ENCODE measurements at places on chromosomes 16 and 17.

DNA sequence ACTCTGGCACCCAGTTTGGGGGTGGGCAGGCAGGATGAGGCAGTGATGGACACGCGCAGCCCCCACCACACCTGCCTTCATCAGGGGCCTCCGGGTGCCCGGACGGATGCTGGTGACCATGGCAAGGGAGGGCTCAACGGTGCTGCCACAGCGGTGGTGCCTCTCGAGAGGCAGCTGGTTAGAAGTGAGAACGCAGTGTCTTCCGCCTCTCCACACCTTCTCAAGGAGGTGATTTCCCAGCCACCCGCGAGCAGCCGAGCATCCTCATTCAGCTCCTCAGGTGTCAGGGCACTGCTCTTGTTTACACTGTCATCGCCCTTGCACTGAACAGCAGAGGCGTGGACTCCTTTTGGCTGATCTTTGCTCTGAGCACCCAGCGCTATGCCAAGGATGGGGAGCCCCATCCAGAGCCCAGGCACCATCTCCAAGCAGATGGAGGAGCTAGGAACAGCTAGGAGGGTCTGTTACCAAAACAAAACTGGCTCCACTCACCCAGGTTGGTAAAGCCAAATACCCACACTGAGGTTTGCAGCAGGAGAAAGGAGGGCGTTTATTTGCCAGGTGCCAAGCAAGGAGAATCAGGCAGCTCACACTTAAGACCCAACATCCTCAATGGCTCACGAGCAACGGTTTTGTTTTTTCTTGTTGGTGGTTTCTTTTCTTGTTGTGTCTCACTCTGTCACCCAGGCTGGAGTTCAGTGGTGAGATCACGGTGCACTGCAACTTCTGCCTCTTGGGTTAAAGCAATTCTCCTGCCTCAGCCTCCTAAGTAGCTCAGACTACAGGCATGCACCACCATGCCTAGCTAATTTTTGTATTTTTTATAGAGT lies 174.3 kb upstream of the TNRC6C start:
- peak; percentile 54 for DNase-seq

DNA sequence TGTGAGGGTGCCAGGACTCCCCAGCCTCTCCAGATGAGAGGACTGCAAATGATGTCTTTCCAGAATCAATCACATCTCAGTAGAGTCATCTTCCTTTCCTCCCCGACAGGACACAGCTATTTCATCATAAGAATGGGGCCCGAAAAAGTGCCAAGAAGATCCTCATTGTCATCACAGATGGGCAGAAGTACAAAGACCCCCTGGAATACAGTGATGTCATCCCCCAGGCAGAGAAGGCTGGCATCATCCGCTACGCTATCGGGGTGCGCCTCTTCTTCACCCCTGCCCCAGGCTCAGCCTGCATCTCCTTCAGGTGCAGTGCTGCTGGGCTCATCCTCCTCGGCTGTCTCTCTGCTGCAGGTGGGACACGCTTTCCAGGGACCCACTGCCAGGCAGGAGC lies 14.3 kb downstream of the ITGAD start:
- no peak for DNase-seq

- DNase-seq: no peak
These were observed 1.3 kb downstream of the PFN1 start for GRCh38 chr17:4947010-4947410.

- no peak for DNase-seq
These were observed 9.4 kb downstream of the KIAA0513 start for GRCh38 chr16:85037050-85037410.

DNA sequence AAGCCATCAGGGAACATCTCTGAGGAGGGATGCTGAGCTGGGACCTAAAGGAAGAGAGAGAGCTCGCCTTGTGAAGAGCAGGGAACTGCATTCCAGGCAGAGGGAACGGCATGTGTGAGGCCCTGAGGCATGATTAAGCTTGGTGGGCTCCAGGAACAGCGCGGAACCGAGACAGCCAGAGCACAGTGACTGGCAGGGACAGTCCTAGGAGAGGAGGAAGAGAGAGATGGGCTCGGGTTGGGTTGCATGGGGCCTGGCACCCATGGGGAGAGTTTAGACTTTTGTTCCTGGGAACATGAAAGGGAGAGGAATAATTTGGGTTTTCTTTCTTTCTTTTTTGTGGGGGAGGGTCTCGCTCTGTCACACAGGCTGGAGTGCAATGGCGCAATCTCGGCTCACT lies 39.2 kb upstream of the CPNE2 start:
- DNase-seq: no peak

GRCh38 chr17:65185668-65186382 lies 48.7 kb downstream of the RGS9 start:
- DNase-seq: no peak

DNA sequence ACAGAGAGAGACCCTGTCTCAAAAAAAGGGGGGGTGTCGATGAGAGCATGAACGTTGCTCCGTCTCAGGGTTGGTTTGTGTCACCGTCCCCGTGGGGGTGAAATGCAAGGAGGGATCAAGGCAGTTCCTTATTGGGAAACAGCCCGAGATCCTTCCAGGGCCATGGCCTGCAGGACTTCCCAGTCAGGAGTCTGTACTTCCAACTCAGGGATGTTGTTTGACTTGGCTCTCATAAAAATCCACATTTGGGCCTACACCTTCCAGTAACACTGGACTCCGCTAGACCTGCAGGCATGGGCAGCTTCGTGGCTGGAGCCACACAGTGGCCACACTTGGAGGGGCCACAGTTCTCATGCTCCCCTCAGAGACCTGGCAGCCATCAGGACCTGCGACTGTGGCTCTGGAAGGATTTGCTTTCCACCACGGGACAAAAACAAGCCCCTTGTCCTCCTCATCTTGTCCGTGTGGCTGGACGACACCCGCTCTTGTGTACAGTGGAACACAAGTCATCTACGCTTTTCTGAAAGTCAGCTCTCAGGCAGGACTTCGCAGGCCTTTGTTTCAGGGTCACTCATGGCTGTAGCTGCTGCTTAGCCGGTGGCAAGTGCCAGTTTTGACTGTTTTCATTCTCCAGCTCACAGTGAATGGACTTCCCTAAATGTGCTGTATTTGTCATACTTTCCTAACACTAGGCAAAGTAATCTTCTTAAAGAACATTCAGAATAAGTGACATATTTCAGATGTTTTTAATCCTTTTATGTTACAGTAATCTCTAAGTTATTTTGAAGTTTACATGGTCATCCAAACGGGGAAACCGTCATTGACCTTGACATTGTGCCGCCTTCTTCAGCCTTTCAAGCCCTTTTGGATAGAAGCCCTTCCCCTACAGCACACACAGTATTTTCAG lies 24.2 kb upstream of the IL17C start:
- DNase-seq: no peak

DNA sequence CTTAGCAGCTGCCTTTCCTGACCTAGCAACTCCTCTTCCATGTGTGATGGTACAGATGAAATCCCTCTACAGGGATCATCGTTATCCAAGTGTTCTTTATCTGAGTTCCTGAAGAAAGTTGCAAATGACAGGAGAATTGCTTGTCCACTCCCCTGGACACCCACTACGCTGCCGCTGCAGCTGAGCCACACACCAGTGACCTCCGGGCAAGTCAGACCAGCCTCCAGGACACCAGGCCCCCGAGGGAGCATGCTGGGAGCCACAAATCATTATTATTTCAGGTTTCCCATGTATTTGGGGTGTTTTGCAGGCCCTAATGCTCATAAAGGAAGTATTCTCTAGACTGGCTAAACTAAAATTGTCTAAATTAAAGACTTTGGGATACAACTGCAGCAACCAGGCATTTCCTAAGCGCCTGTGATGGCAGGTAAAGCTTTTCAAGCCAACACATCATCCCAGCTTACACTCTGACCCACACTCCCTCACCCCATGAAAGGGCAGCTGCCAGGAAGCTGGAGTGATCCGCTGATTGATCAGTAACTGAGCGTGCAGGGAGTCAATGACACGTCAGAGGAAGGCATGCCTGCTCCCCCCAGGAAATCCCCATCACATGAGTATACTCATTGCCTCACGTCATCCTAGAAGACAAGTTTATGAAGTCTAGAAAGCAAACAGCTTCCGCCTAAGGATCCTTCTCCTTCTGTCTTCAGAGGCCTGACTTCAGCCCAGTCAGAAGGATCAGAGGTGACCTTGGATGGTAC lies 14.4 kb downstream of the FA2H start:
- no peak for DNase-seq

- no peak for DNase-seq
These were observed 8.4 kb upstream of the PCTP start for GRCh38 chr17:55742272-55743102.

DNA sequence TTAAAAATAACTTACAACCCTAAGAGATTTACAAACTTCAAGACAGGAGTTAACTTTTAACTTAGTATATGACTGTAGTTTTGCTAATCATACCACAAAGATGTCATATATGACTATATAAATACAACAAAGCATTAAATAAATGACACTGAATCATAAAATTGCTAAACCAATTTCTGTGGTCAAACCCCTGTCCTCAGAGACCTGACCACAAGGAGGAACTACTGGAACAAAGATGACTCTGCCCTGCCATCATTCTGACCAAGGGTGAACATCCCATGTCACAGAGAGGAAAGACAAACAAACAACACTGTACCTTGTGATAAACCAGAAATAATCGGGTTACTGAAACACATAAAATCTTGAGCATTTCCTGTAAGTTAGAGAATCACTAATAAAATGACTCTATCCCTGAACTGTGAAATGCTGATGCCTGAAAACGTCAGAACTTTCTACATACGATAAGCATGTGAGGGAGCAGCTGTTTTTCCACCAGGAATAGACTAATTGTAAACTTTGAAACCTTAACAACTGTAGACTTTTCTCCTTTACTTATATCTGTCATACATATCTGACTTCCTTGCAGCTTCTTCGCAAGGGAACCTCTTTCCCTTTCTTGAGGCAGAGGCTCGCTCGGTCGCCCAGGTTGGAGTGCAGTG lies 47.9 kb downstream of the WDR59 start:
- no peak for DNase-seq

DNA sequence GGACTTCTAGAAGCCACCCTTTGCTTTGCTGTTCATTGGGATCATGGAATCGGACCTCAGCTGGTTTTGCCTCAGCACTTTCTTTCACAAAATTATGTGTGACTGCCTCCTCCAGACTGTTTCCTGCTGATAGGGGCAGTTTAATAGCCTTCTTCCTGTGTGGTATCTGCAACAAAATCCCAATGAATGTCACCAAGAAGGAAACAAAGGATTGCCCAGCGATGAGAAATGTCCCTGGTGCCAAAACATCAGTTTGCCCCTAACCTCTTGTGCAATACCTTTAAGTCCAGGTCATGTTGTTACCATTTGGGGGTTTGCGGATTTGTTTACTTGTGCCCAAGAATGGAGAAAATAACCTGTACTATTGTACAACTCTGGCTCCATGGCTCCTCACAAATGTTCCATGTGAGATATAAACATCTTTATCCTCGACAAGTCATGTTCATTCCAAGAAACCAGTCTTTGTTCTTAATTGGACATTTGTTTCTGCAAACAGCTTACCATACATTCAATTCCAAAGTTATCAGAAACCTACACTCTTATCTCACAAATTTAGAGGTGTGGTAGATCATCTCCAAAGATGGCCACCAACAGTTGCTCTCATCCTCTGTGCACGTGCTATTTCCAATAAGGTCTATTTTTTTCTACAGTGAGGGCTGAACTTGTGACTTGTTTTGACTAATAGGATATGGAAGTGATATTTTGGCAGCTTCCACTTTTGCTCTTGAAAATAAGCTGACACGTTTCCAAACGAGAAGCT lies 14.8 kb downstream of the TAC4 start:
- DNase-seq: no peak

- DNase-seq: no peak
These were observed 227.5 kb downstream of the SPECC1 start for GRCh38 chr17:20236578-20237227.

- DNase-seq: no peak
These were observed 442 bp downstream of the ABCC3 start for GRCh38 chr17:50634915-50635731.

DNA sequence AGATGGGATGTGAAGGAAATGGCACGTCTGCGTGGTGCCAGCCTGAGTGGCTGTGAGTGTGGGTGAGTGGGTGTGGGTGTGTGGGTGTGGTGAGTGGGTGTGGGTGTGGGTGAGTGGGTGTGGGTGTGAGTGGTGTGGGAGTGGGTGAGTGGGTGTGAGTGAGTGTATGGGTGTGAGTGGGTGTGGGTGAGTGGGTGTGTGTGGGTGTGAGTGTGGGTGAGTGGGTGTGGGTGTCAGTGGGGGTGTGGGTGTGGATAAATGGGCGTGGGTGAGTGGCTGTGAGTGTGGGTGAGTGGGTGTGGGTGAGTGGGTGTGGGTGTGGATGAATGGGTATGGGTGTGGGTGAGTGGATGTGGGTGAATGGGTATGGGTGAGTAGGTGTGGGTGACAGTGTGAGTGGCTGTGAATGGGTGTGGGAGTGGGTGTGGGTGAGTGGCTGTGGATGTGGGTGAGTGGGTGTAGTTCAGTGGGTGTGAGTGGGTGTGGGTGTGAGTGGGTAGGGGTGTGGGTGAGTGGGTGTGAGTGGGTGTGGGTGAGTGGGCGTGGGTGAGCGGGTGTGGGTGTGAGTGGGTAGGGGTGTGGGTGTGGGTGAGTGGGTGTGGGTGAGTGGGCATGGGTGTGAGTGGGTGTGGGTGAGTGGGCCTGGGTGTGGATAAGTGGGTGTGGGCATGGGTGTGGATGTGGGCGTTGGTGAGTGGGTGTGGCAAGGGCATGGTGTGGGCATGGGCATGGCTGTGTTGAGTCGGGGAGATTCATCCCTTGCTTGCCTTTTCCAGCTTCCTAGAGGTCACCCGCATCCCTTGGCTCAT lies 80.8 kb downstream of the ZDHHC7 start:
- DNase-seq: no peak

DNA sequence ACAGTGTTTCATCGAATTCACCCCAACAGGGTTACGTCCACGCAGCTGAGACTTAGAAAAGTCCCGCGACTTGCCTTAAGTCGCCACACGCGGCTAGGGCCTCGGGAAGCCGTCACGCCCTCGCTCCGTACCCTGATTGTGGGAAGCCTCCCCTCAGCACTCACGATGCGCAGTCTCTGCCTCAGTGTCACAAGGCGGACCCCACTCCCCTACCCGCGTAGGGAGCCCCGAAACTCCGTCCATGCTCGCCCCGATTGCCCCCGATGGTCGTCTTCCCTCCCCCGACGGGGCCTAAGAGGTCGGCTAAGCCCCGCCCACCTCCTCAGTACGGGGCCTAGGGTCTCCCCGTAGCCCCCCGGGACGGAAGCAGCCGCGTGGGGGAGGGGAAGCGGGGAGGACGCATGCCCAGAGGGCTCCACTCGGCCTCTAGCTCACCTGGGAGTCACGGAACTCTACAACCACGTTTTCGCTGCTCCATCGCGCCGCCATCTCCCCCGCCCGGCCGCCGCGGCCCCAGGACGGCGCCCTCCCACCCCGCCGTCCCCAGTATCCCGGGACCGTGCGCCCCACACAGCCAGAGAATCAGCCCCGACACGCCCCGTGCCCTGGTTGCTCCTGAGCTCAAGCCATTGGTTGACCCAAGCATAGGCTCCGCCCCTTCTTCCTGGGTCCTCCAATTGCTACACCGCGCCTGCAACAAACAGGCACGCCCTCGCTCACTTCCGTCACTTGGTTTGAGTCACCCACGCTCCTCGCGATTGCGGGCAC lies at the start of gene WDR59:
WDR59 (minus strand) TSS at position 595 of the 768 bp plus-strand sequence; CDS start at position 489, 106 bp downstream.
- peak; percentile 95 for DNase-seq

GRCh38 chr16:89924925-89925307 lies 1.8 kb downstream of the TUBB3 start:
- DNase-seq: no peak

All from stimulated activated CD8-positive, alpha-beta memory T cell treated with anti-CD3 and anti-CD28 coated beads, Interleukin-15, amount 100 ng/mL, for 4 hours (primary cell).